Stimulated activated CD4-positive, alpha-beta T cell treated with anti-CD3 and anti-CD28 coated beads, TNF-alpha, amount 100 ng/mL, for 48 hours (primary cell): ENCODE measurements at places on chromosomes 12 and 14.

DNA sequence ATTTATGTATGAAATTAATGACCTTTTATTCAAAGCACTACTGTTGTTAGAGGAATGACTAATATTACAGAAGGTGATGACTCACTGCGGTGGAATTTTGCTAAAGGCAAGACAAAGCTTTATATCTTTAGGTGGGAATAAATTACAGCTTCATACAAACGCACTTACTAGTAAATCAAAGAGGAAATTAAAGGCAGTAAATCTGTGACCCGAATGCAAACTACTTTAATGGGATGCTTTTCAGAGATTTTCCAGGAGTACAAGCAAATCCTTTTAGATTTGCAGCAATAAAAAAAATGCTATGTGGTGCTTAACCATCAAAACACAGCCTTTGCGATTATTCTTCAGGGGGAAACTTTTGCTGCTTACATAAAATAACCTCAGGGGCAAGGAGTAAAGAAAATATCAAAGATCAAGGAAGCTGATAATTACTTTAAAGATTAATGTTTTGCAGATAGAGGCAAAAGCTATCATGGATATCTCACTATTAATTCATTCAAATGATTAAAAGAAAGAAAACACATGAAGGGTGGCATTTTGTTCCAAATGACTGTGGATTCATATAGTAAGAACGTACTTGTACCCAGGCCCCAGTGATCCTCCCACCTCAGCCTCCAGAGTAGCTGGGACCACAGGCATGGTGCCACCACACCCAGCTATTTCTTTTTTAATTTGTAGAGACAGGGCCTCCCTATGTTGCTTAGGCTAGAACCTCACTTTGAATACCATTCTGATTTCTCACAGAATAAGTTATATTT is 98.9 kb downstream of the DENND5B start:
- no peak for DNase-seq

DNA sequence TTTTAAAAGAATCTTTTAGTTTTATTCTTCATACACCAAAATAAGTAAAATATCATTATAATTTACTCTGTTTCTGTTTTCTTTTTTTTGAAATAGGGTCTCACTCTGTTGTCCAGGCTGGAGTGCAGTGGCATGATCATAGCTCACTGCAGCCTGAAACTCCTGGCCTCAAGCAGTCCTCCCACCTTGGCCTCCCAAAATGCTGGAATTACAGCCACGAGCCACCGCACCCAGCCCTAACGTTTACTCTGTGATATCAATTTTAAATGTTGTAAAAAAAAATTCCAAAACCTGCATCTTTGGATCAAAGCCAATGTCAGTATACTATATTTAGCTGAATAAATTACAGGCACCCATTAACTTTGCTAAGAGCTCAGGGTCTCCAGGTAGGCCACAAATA is 437.1 kb upstream of the USP15 start:
- DNase-seq, result no peak

- DNase-seq, result no peak
Measured at GRCh38 chr12:51199366-51199945, 18.4 kb downstream of the POU6F1 start.

DNA sequence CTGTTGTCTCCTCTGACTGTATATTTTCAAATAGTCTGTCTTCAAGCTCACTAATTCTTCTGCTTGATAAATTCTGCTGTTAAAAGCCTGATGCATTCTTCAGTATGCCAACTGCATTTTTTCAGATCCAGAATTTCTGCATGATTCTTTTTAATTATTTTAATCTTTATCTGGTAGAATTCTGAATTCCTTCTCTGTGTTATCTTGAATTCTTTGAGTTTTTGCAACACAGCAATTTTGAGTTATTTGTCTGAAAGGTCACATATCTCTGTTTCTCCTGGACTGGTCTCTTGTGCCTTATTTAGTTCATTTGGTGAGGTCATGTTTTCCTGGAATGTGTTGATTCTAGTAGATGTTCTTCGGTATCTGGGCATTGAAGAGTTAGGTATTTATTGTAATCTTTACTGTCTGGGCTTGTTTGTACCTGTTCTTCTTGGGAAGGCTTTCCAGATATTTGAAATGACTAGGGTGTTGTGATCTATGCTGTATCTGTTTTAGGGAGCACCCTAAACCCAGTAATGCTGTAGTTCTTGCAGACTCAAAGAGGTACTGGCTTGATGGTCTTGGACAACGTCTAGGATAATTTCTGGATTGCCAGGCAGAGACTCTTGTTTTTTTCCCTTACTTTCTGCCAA is 193.8 kb upstream of the NPAS3 start:
- DNase-seq, result no peak

GRCh38 chr14:59195912-59196311 is 7.4 kb downstream of the DAAM1 start:
- DNase-seq, result no peak

DNA sequence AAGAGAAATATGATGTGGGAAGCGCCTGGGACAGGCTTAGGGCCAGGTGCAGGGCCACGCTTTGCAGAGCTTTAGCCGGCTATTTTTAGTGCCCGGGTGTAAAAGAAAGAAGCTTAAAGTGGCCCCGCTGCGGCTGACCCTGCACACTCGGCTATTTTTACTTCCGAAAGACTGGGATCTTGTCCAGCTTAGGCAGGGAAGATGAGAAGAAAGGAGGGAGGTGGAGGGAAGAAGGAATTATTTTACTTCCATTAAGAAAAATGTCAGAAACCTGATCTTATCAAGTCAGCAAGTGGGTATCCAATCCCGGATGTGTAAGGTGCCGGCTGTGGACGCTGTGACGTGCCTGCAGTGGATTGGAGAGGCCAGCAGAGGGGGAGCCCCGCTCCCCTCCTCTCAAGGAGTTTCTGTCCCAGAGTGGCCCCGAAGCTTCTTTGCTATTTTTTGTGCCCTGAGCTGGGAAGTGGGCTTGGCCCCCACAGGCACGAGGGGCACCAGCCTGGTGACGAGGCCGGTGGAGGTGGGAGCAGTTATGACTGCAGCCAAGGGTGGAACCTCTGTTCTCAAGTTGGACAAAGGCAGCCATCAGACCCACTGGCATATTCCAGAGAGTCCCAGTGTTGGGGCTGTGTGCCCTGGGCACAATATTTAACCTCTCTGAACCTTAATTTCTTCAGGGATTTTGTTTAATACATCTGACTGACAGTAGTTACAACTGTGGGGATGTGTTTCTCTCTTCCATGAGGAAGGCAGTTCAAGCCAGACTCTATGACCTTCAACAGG is 97.7 kb downstream of the ESRRB start:
- no peak for DNase-seq

DNA sequence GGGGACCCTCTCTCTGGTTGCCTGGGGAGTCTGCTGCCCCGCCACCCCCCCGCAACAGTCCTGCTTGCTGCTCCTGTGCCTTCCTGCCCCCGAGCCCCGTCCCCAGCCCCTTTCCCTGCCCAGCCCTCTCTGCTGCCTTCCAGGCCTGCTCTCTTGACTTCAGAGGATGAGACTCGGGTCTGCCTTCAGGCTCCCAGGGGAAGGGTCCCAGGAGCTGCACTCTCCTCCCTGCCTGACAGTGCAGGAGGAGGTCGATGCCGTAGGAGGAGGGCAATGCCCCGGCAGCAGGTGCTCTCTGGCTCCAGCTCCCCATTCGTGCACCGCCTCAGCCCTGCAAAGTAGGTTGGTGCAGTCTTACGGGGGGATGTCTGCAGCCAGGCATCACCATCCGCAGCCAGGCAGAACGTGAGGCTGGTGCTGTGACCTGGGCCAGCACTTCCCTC is 185.1 kb upstream of the C14orf180 start:
- DNase-seq, result no peak
